ENCODE measurements at places on chromosomes 7 and 10.
A peak's percentile ranks its signal among the peaks of the same experiment; 100 is the strongest.

DNA sequence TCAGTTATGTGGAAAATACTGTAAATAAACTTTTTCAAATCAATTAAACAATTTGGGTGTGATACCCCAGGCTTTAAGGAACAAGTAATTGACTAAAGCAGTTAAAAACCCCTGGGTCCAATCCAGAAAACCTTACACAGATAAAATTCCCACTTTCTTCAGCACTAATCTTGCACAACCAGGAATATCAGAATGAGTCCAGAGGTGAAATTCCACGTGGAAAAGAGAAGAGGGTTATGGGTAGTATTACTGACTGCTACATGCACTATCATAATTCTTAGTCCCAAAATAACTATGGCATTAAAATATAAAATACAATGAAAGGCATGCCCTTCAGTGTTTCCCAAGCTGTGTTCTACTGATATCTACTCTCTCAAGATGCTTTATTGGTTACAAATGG, 135.7 kb upstream of the STEAP4 start:
- no peak for DNase-seq

GRCh38 chr7:103114576-103115008, 34.3 kb downstream of the NAPEPLD start:
- no peak for DNase-seq

- DNase-seq, result no peak
These were observed 80.4 kb downstream of the UPF2 start for GRCh38 chr10:11962176-11962575.

DNA sequence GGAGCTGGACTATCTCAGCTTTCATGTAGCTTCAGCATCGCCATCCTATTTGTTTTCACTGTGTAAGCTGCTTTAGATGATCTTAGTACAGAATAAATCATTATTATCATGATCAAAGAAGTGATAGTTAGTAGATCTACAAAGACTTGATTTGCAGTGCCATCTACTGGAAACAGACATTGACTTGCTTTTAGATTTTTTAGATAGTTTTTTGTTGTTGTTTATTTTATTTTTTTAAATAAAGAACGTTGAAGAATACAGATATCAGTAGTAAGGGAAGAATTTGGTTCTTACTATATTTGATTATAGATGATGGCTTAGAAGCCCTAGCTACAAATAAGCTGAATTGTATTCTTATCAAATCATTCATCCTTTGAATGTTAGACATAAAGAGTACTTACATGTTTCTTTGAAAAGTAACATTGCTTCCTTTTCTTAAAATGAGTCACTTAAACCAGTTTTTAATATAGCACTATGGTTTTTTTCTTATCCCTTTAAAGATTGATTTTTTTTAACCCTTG, 6.3 kb upstream of the SFMBT2 start:
- peak; percentile 60 for DNase-seq

DNA sequence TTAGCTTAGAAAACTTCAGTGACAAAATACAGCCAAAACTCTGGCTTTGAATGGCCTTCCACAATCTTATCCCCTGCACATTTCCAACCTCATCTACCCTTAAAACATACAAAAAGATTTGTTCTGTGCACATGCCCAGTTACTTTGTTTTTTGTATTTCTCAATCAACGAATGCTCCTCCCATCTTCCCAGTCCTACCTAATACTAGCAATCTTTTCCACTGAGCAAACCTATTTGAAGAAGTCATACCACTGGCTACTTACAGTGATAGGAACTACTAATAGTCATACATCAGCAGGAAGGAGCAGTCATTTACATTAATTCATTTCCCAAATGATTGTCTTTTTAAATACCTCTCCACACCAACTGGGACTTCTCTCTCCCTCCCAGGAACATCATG, 2.5 kb downstream of the USP54 start:
- DNase-seq, result peak; percentile 38

GRCh38 chr10:70984986-70985722, 96.8 kb upstream of the PCBD1 start:
- DNase-seq, result no peak

- DNase-seq, result no peak
These were observed at the start of gene TWIST1 for GRCh38 chr7:19117091-19117869. Gene TWIST1, minus strand, starts transcription at chr7:19117636. Its CDS starts 315 bp downstream, at chr7:19117321.
